B cell (primary cell): ENCODE measurements at places on chromosomes 12 and 14.

GRCh38 chr14:57345106-57345505 is 45.3 kb upstream of the NAA30 start:
- no peak for DNase-seq

DNA sequence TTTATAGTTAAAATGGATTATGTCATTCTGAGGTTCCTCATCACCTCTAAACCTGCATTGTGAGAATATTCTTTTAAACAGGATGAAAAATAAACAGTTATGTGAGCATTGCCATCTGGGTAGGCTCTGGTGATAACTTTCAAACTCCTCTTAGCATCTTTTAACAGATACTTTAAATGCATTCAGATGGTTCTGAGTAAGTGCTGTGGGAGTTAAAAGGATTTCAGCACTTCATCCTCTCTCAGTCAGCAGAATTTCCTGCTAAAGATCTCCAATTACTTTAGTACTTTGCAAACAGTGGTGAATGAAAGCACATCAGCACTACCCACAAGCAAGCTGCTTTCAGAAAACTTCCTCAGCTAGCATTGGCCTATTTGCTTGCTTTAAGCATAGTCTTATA is 59.3 kb upstream of the TMTC1 start:
- DNase-seq, result no peak

DNA sequence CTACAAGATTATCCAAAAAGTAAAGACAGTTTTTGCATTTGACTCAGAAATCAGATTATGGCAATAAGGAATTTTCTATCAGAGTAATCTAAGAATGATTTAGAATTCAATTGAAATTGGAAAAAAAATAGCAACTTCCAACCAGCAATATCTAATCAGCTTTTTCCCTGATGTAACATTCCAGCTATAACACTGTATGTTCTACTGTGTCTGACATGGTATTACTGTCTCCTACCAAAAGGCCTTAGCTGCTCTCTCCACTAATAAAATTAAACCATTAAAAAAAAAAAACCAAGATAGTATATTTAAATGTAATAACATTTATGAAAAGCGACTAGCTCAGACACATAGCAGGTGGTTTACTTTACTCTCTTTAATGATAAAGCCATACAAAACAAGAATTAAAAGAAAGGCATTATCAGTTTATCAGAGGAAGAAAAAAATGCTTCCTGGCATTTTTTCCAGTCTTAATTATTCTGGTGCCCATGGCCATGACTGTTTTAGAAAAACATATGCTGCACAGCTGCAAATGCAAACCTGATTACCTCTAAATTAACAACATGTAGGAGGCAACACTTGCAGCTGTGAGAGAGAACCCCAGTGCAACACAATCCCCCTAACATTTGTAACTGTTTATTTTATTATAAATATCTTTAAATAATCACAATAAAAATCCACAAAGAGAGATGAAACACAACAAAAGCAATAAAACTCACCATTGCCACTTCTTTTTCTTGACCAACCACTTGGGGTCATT is 28.8 kb downstream of the PHLDA1 start:
- no peak for DNase-seq

DNA sequence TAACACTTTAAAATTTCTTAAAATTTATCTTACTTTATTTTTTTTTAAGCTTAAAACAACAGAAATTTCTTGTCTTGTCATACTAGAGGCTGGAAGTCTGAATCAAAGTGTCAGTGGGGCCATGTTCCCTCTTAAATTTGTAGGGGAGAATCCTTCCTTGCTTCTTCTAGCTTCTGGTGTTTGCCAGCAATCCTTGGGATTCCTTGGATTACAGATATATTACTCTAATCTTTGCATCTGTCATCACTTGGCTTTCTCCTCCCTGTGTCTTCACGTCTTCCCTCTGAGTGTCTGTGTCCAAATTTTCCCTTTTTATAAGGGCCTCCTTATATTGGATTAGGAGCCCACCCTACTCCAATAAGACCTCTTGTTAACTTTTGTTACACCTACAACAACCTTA is 135.6 kb upstream of the PTPRB start:
- DNase-seq, result no peak

DNA sequence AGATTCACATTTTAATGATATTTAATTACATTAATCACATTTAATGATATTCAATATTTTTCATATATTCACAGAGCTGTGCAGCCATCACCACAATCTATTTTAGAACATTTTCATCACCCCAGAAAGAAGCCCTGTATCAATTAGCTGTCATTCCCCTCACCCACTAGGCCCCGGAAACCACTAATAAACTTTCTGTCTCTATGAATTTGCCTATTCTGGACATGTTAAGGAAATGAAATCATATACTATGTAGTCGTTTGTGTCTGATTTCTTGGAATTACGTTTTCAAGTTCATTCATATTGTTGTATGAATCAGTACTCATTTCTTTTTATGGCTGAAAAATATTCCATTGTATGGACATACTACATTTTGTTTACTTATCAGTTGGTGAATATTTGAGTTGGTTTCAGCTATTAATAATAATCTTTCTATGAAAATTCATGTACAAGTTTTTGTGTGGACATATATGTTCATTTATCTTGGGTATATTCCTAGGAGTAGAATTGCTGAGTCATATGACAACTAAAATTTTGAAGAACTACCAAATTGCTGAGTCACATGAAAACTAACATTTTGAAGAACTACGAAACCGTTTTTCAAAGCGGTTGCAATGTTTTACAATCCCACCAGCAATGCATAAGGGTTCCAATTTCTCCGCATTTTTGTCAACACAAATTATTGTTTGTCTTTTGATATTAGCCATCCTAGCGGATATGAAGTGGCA is 11.7 kb upstream of the OTOGL start:
- no peak for DNase-seq

- no peak for DNase-seq
Measured at GRCh38 chr12:95191060-95191696, 26.1 kb downstream of the FGD6 start.

DNA sequence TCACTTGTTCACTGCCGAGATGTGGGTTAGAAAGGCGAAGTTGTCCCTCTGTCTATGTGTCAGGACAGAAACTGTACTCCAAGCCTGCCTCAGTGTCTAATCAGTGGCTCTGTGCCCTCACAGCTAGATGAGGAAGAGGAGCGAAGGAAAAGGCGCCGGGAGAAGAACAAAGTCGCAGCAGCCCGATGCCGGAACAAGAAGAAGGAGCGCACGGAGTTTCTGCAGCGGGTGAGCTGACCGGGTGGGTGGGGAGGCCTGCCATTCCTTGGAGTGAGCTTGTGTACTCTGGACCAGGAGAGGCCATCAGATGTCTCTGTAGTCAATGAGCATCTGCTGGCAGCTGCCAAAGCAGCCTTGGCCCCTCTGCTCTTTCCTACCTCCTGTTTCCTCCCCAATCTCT is 33.5 kb downstream of the JDP2 start:
- DNase-seq, result no peak

DNA sequence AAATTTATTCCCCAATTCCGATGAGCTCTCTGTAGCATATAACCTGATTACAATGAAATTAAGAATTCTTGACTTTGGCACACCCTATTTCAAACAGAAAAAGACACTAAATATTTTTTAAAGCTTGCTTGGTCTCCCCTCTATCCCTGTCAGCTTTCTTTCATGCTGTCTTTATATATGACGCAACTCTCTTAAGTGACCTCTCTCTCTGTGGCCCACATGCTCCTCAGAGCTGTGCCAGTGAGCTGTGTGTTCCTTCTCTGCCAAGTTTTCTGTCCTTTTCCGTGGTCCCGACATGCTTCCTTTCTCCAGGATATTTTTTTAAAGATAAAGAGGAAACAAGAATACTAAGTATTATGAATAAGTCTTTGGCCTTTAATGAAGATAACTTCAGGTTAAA is 484.0 kb downstream of the ETNK1 start:
- DNase-seq, result no peak

DNA sequence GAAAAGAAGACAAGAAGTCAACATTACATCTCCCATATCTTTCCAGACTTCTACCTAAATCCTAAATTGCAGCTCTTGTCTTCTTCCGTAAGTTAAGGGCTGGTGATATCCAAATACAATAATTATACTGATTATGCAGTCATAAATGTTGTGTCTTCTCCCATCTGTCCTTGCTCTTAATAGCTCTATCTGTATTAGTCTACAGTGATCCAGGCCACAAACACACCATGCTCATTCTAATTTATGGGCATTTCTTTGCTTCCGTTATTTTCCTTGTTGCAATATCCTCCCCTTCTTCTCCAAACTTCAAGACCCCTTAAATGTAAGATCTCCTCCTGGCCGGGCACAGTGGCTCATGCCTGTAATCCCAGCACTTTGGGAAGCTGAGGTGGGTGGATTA is 3.7 kb upstream of the MDP1 start:
- no peak for DNase-seq

DNA sequence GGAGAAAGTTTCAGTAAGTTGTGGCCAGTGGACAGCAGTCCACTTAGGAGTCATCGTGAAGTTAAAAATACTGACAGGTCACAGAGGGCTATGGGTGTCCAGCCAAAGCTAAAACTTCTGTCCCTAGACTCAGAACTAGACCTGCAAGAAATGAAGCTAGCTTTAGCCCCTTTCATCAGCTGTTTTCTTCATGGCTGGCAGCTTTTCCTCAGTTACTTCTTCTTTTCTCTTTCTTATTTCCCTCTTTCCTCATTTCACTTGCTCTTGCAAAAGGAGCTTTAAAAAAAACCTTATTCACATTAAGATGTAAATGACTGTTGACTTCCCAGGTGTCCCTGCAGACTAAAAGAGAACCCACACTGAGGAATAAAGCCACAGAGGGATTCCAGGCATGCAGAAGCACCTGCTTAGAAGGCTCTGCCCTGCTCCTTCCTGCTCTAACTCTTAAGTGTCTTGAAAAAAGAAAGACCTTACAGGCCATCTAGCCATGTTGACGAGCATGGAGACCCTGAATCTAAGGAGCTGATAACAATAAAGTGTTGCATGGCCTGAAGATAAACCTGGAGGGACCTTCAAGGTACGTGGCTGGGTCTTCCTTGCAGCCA is 69.7 kb upstream of the CCND2 start:
- DNase-seq, result peak; percentile 50

GRCh38 chr12:9751204-9752144 is 9.2 kb downstream of the CD69 start:
- peak; percentile 63 for DNase-seq

DNA sequence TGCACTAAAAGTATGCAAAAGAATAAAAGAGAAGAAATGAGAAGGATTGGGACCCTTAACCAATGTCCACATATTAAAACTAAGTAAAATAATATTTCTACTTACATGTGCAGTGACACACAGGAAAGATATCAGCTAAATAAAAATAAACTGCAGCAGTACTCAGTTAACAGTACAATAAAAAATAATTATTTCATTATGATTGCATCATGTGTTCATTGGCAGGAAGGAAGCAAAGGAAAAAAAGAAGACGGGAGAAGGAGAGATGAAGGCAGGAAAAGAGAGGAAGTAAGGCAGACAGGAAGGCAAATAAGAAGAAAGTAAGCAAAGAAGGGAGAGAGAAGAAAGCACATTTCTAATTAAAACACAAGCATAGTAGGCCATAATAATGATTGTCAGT is 33.0 kb downstream of the RASSF9 start:
- DNase-seq, result no peak

DNA sequence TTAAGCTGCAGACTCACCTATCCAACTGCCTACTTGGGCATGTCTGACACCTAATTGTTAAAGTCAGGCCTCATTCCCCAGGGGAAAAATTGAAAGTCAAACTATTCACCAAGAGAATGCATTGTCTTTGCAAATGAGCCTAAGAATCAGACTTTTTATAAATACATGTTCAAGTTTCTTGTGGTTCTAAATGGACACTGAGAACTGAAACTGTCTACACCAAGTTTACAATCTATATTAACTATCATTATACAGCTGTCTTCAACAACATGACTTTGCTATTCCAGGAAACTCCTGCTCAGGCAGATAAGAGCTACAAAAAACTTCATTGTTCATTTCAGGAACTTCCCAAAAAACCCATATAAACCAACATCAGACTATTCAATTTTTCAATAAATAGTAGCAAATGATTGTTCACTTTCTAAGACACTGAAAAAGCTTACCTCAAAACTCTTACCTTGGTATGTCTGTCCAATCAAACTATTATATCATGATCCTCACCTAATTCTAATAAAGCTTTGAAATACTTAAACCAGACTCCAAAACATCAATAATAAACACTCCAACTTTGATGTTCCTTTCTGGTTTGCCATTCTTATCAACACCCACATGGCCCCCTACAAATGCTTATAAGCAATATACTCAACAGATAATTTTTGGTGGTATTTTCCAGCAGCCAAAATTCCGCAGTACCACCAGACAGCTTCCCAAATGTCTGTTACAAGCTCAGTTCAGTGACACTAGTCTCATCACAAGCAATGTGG is 24.2 kb downstream of the CDK17 start:
- no peak for DNase-seq

DNA sequence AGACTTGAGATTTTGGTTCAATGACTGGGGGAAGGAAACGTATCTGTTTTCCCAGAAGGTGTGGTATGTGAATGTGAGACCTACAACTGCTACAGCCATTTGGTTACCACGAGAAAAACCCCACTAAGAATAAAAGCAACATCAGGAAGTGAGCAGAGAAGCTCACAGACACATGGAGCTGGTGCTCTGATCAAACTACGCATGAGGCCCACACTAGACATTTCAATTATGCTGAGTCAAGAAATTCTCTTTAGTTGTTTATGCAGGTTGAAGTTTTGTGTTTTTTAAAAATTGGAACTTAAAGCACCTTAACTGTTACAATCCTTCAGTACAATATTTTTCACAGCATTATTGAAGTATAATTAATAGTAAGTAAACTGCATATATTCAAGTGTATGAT is 8.9 kb upstream of the SPTLC2 start:
- DNase-seq, result no peak

DNA sequence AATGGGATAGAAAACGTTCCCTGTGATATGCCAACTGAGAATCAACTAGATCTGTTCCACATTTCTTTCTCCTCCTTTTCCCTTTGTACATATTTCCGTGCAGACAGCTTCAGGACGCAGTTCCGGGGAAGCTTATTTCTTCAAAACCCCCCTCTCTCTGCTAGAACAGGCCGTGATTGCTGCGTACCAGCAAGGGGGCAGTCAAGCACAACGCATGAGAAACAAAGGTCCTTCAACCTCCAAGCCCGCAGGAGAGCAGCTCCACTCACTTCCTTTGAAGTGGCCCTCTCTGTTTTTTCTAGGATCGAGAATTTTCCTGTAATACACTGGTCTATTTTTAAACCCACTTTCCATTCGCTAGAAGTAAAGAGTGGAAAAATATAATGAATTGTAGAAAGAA is 80.8 kb downstream of the ZNF664 start:
- DNase-seq, result no peak
